Activated T-helper 17 cell treated with anti-CD3 and anti-CD28 coated beads, Interleukin-2, amount 50 U/mL, for 72 hours (primary cell): ENCODE measurements at places on chromosomes 1 and 21. TPM values are rescaled to one million over a fixed set of nuclear protein-coding genes. Genes with fewer than 3 reads are reported as not detected.

CD48 gene
- total RNA-seq, result 151 TPM

- no peak overlapping the region for H3K27ac ChIP-seq
- H3K4me1 ChIP-seq, result peaks cover 4% of the 10 kb centered on the region
- H3K36me3 ChIP-seq, result no peaks in the 10 kb centered on the region
- H3K4me3 ChIP-seq, result no peak overlapping the region
- H3K27me3 ChIP-seq, result peaks cover 15% of the 10 kb centered on the region
- ATAC-seq, result no peak
Measured at GRCh38 chr1:76833151-76833550, 34.1 kb upstream of the ST6GALNAC5 start.

DNA sequence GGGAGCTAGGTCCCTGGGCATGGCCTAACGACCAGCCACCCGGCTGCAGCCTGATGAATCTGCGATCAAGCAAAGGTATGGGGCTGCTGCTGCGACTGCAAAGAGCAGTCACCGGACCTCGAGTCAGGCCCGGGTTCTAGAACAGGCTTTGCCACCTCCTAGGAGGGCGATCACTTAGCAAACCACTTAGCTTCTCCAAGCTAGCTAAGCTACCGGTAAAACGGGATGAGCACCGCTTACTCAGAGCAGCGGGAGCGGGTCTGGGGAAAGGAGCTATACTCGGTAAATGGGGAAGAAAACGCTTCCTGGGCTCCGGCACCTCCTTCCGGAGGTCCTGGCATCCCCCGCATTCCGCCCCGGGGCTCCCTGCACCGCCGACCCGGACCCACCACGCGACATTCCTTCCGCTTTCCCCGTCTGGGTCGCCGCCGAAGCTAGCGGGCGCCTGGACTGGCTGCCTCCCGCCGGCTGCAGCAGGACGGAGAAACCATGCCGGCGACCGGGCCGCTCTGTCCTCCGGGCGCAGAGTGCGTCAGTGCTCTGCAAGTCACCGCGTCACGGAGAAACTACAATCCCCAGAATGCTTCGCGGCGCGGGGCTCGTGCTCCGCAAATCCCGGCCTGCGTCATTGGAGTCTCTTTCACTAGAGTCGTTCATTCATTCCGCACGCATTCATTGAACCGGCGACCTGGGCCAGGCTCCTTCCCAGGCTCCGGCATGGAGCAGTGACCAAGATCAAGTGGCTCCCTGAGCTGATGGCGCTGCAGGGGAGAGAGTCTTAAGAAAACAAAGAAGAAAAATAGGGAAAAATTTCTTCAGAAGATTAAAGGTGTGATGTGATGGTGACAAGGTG is at the start of gene LSM10:
Gene LSM10 (minus strand): TSS at position 531 of the 853 bp plus-strand sequence. CDS start 3,779 bp downstream, outside the sequence.
- peaks cover 23% of the 10 kb centered on the region for H3K4me1 ChIP-seq
- H3K27ac ChIP-seq, result peak within 1 kb of the TSS; percentile 90
- peak; percentile 76 for ATAC-seq
- peaks cover 34% of the 10 kb centered on the region for H3K36me3 ChIP-seq
- peak within 1 kb of the TSS; percentile 89 for H3K4me3 ChIP-seq
- H3K27me3 ChIP-seq, result no peaks in the 10 kb centered on the region

DNA sequence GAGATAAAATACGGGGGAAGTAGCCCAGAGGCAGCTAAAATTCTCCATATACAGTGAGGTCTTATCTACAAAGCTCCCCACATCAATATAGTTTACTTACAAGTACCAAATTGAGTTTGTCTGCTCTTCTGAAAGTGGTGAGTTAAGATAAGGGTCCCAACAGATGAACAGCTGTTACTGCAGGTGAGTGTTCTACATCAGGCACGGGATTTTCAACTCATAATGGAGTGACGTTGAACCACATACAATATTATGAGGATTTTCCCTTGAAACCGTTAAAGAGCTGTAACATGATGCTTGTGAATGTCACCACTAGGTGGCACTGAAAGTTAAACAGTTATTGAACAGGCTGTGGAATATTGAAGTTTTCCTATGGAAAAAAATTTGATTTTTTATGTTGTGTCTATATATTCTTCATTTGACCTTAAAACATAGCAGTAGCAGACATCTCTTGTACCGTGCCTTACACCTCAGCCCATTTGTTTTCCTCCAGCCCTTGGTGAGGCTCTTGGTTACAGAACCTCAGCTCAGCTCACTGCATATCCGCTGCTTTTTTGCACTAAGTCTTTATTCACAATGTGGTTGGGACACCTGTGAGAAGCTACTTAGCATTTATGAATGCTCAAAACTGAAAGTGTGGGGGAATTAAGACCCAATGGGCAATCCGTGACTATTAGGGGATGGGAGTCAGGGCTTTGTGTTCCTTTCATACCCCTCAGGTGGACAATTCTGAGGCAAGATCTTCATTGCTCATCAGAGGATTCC is 23.2 kb downstream of the CD1D start:
- H3K4me1 ChIP-seq, result peaks cover 13% of the 10 kb centered on the region
- ATAC-seq, result peak; percentile 78
- no peak overlapping the region for H3K4me3 ChIP-seq
- no peaks in the 10 kb centered on the region for H3K36me3 ChIP-seq
- peaks cover 45% of the 10 kb centered on the region for H3K27me3 ChIP-seq

GRCh38 chr1:171902527-171902926 is 61.2 kb downstream of the DNM3 start:
- peaks cover 6% of the 10 kb centered on the region for H3K4me1 ChIP-seq
- no peak for ATAC-seq
- H3K27ac ChIP-seq, result peak overlapping the region; percentile 24

- ATAC-seq, result no peak
- no peaks in the 10 kb centered on the region for H3K36me3 ChIP-seq
- H3K27ac ChIP-seq, result no peak overlapping the region
- no peak overlapping the region for H3K4me3 ChIP-seq
Measured at GRCh38 chr1:238257018-238257621, 366.4 kb upstream of the ZP4 start.

- peak overlapping the region; percentile 36 for H3K4me3 ChIP-seq
- peak overlapping the region; percentile 0 for H3K27ac ChIP-seq
- peaks cover 27% of the 10 kb centered on the region for H3K27me3 ChIP-seq
Measured at GRCh38 chr1:234315588-234315987, 57.7 kb upstream of the COA6 start.

DNA sequence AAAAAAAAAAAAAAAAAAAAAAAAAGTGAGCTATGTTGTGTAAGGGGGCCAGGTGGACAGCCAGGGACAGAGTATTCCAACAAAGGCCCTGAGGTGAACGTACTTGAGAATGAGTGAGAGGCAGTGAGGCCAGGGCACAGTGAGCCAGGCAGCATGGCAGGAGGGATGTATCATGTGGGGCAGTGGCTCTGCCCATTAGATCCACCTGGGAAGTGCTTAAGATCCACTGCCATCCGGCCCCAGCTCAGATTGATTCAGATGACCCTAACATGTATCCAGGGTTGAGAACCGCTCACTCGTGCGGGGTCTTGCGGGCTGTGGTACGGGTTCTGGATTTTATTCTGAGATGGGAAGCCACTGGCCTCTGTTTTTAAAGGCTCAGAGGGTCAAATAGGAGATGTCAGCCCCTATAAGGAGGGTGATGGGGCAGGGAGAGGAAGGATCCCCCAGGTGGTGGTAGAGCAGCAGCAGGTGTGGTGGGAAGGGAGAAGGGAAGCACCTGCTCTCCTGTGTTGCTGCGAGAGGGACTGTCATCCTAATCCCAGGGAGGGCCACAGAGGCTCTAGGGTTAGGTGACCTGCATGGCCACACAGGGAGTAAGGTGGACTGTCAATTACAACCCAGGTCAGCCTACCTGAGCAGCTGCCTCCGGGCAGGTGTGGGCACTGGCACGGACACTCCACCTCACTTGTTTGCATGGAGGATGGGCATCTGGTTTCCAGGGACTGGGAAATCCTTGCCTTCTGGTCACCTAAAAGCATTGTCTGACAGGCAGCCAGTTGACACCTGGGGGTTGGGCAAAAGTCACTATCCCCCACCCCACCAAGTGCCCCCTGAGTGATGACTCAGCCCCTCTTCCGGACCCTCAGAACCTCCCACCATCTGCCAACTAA is 31.6 kb downstream of the CDK18 start:
- H3K4me1 ChIP-seq, result no peaks in the 10 kb centered on the region
- ATAC-seq, result no peak
- H3K4me3 ChIP-seq, result no peak overlapping the region
- H3K27me3 ChIP-seq, result peaks cover 15% of the 10 kb centered on the region
- H3K36me3 ChIP-seq, result no peaks in the 10 kb centered on the region
- no peak overlapping the region for H3K27ac ChIP-seq

DNA sequence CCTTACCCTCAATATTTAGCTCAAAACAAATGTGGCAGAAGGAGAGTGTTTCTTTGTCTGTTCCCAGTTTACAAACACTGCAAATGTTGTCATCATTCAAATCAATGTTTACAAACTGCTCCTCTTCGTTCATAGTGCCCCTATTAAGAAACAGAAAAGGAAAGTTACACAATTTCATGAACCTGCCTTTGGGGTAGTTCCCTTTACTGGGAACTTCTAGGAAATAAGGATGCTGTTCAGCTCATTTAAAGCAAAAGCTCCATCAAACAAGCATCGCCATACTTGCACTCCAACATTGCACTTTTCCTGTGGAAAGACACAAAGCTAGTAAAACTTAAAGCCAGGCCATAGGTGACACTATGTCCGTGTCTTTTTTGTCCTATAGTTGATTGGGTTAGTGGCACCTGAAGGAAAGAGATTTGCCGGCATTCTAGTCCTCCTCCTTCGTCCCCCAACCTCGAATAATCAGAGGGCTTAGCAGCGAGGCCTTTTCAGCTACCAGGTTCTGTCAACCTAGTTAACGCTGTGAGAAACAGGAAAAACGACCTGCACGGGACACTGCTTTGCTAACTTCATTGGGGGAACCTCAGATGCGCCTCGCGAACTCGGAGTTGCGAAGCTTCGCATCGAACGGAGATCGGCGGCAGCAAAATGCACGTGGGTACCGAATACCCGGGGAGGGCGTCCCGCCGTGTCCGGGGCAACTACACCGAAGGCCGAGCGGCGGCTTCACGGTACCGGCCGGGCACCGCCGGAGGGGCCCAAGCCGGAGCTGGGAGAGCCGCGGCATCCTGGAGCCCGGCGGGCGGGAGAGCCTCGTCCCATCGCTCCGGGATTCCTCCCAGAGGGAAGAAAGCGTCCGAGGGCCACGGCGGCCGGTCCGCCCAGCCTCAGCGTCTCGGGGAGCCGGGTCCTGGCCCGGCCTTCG is 706 bp downstream of the C21orf91 start:
- no peaks in the 10 kb centered on the region for H3K27me3 ChIP-seq
- peak overlapping the region; percentile 88 for H3K4me3 ChIP-seq
- peak overlapping the region; percentile 81 for H3K27ac ChIP-seq
- peaks cover 50% of the 10 kb centered on the region for H3K36me3 ChIP-seq

- H3K27me3 ChIP-seq, result no peaks in the 10 kb centered on the region
- peak overlapping the region; percentile 100 for H3K27ac ChIP-seq
- peak overlapping the region; percentile 95 for H3K4me3 ChIP-seq
- peaks cover 78% of the 10 kb centered on the region for H3K36me3 ChIP-seq
- ATAC-seq, result no peak
Measured at GRCh38 chr21:34887105-34887442, 162.0 kb downstream of the RUNX1 start.

CHIA gene
- total RNA-seq, result not detected

CNKSR1 gene
- total RNA-seq, result 2.9 TPM

GRCh38 chr1:35808450-35809113 is 766 bp downstream of the AGO4 start:
- peaks cover 11% of the 10 kb centered on the region for H3K4me1 ChIP-seq
- peak; percentile 71 for ATAC-seq
- H3K4me3 ChIP-seq, result peak overlapping the region; percentile 83
- H3K27ac ChIP-seq, result peak overlapping the region; percentile 78
- no peaks in the 10 kb centered on the region for H3K36me3 ChIP-seq

DNA sequence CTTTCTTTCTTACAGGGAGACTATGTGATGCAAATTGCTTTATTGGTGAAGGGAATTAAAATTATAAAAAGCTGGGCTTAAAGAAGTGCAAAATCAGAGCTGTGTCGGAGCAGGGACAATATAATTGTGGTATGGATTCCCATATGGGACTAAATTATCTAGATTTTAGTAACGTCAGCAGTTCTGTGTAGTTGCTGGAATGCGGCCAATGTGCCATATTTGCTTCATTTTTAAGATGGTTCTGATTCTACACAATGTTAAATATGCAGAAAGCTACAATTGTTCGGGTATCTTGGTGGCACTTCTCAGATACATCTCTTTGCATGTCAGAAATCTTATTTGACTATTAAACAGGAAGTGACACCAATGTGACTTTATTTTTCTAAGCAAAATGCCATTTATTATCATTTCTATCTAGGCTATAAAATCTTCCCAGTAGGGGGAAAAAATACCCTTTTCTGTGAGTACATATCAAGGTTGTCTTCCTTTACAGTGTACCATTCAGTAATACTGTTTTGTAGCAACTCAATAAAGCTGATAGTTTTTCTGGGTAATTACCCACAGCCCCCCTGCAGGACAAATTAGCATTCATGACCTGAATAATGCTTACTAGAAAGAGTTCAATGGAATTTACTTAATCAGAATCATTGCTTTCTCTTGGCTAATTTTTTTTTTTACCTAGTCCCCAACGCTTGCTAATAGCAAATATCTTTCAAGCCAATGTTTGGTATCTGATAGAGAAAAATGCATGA is 288.3 kb upstream of the ADGRL2 start:
- no peaks in the 10 kb centered on the region for H3K36me3 ChIP-seq
- no peaks in the 10 kb centered on the region for H3K4me1 ChIP-seq

- ATAC-seq, result no peak
- H3K4me1 ChIP-seq, result peaks cover 9% of the 10 kb centered on the region
- no peak overlapping the region for H3K27ac ChIP-seq
- no peaks in the 10 kb centered on the region for H3K36me3 ChIP-seq
- H3K27me3 ChIP-seq, result peaks cover 8% of the 10 kb centered on the region
Measured at GRCh38 chr1:154813300-154813816, 56.7 kb downstream of the KCNN3 start.

MMP23B gene
- 1.8 TPM for total RNA-seq

OR2L5 gene
- not detected for total RNA-seq

NTRK1 gene
- 2.5 TPM for total RNA-seq

DNA sequence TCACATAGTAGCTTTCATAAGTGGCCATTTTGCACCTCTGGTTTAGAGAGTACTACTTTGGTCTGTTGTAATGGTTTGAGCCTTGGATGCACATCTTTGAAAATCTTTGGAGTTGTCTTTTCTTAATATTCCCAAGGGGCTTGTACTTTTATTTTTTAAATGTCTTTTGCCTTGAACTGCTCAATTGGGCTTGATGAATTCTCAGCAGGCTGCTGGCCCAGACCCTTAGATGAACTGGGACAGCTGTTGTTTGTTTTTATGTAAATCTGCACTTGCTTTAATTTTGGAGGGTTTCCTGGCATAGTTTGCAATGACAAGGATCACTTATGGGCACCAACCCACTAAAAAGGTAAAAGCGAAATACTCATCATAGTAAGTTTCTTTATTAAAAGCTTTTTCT is 24.9 kb downstream of the NGF start:
- peaks cover 13% of the 10 kb centered on the region for H3K27me3 ChIP-seq
- no peak overlapping the region for H3K27ac ChIP-seq
- H3K4me3 ChIP-seq, result no peak overlapping the region
- no peak for ATAC-seq
- H3K4me1 ChIP-seq, result no peaks in the 10 kb centered on the region

EXTL2 gene
- total RNA-seq, result 6.0 TPM

MANEAL gene
- 3.0 TPM for total RNA-seq

LRRIQ3 gene
- total RNA-seq, result 1.7 TPM

SMCP gene
- total RNA-seq, result not detected
